Activated T-helper 2 cell treated with anti-CD3 and anti-CD28 coated beads, Interferon-gamma antibody, Interleukin-2, Interleukin-4, amounts not matched to agents 10 μg/mL and 5 μg/mL and 100 μg/mL, durations not matched to agents 14 hours and 24 hours and 36 hours (primary cell): ENCODE measurements at places on chromosomes 2 and 18.

- no peak for DNase-seq
Measured at GRCh38 chr2:24509425-24509824, 18.4 kb downstream of the NCOA1 start.

- no peak for DNase-seq
Measured at GRCh38 chr2:149625671-149626070, 38.1 kb upstream of the MMADHC start.

DNA sequence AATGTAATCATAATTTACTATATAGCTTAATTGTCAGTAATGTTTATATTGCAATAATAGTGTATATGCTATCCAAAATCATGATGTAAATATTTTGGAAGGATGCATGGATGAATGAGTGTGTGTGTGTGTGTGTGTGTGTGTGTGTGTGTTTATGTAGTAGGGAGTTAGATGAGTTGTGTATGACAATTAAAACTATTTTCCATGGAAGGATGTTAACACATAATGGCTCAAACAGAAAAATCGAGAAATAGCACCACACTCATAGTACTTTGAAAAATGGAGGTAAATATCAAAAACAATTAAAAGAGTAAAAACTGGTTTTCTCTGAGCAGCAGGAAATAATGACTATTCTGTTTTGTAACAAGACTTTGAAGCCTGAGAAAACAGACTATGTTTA, 8.1 kb upstream of the IL36A start:
- DNase-seq, result no peak

DNA sequence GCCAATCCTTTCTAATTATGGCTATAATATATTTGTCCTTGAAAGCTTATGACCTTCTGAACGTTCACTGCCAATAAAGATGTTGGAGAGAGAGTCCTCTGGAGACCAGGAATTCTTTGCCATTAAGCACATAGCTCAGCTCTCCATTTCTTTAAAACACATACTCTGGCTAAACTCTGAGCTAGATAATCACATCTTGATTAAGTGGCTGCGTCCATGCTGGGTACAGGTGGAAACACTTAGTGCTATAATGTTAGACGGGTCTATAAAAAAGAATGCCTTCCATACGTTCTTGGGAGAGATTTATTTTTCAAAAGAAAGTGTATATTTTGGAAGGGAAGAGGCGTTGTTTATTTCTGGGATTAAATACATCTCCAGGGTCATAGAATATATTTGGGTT, 314.5 kb downstream of the LPIN1 start:
- no peak for DNase-seq
